ENCODE measurements at places on chromosomes 6 and 20.

- DNase-seq, result no peak
Measured at GRCh38 chr6:45974596-45974995, 41.1 kb downstream of the CLIC5 start.

GRCh38 chr20:41830702-41831101, 212.5 kb upstream of the CHD6 start:
- no peak for DNase-seq

GRCh38 chr20:25125636-25126035, 43.7 kb upstream of the VSX1 start:
- DNase-seq, result no peak

DNA sequence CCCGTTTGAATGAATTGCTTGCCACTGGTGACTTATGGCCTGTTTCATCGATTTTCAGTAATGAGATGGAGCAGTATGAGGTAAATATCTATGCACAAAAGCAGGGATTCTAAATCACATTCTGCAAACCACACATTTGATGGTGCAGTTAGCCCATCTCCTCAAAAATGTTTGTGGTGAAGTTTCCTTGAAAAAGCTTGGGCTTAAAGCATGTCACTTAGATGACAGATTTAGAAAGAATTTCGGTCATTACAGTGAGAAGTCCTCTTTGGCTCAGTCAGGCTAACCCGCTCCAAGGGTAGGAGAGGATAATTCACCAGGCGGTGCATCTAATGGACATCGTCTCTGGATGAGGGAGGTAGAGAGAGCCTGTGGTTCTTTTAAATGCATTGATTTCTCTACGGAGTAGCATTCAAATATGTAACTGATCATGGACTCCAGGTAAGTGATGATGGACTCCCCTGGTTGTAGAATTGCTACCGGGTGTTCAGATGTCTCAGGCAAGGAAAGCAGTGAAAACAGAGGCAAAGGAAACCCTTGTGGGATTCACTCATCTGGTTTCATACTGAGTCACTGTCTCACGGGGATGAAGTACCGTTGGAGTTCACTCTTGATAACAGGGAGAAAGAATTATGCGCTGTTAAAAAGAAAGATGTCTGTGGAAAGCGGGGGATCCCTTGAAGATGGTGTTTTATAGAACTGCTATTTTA, 65.3 kb downstream of the AIG1 start:
- peak; percentile 84 for DNase-seq

- no peak for DNase-seq
Measured at GRCh38 chr20:44358776-44359175, 3.3 kb downstream of the HNF4A start.
